ENCODE measurements at places on chromosomes 7 and 10.

GRCh38 chr7:36911788-36912187 is 187.5 kb upstream of the AOAH start:
- no peak for DNase-seq

- DNase-seq: no peak
Observed at GRCh38 chr10:69554611-69555010, 18.6 kb downstream of the NEUROG3 start.

DNA sequence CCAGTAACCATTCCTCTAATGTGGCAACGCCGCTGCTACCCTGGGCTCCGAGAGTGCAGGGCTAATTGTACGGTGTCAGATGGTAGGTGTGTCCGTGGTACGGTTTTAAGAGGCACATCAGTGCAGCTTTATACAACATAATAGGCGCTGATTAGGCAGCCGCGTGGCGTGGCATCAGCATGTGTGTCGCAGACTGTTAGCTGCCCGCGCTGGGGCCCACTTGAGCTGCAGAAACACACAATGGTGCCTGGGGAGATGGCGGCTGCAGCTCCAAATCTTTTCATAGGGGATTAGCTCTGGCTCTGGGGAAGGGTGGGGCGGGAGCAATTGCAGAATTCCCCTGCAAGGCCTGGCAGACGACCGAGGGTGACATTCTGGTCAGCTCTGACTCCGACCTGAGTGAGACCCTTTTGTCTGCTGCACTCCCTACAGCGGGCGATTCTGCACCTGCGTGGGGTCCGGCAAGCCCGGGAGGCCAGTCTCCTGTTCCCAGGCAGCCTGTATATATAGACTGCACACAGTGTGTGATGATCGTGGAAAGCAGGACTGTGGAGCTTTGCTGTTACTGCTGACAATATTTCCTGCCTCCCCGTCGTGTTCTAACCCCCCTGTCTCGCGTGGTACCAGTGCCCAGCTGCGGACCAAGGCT is 722.7 kb upstream of the CELF2 start:
- no peak for DNase-seq

- no peak for DNase-seq
Observed at GRCh38 chr7:36415144-36415543, 25.5 kb downstream of the ANLN start.

GRCh38 chr7:27459021-27459730 is 203.5 kb downstream of the HIBADH start:
- DNase-seq: no peak

DNA sequence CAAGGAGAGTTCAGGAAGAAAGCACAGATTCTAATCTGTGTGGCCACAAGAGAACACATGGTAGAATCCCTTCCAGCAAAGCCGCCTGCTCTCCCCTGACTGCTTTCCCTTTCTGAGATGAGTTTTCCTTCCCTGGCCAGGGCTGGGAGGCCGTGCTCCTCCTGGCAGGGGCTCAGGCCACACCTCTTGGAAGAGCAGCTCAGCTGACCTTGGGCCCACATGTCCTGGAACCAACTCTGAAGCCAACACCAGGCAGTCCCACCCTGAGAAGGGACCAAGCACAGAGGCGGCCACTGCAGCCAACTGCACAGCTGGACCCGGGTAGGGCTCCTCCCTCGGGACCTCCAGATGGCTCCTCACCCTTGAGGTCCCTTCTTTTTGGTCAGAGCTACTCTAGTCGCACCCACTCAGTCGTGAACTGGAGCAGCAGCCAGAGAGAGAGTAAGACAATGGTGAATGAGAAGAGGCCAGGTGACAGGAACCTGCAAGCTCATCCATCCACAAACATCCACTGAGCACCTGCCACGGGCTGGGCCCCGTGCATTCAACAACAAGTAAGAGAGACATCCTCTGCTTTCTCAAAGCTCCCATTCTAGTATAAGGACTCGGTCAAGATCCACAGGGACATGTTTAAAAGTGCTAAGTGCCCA is 40.3 kb downstream of the FAM53B start:
- no peak for DNase-seq

- peak; percentile 37 for DNase-seq
Observed at GRCh38 chr10:116001262-116001857, 271.6 kb downstream of the GFRA1 start.

GRCh38 chr10:92328993-92329392 is 38.0 kb downstream of the MARCHF5 start:
- DNase-seq: no peak

GRCh38 chr10:128781637-128782036 is 655.4 kb upstream of the MKI67 start:
- DNase-seq: no peak

GRCh38 chr7:55171157-55171556 is 152.3 kb downstream of the EGFR start:
- DNase-seq: no peak

Data from HEK293T (cell line).